ENCODE measurements at places on chromosomes 1 and 21. TPM values are rescaled to one million over a fixed set of nuclear protein-coding genes. Genes with fewer than 3 reads are reported as not detected.

- H3K4me1 ChIP-seq: no peaks in the 10 kb centered on the region
- H3K27me3 ChIP-seq: peaks cover 21% of the 10 kb centered on the region
- DNase-seq: no peak
- H3K36me3 ChIP-seq: no peaks in the 10 kb centered on the region
Measured at GRCh38 chr1:68166348-68166747, 66.0 kb downstream of the WLS start.

DNA sequence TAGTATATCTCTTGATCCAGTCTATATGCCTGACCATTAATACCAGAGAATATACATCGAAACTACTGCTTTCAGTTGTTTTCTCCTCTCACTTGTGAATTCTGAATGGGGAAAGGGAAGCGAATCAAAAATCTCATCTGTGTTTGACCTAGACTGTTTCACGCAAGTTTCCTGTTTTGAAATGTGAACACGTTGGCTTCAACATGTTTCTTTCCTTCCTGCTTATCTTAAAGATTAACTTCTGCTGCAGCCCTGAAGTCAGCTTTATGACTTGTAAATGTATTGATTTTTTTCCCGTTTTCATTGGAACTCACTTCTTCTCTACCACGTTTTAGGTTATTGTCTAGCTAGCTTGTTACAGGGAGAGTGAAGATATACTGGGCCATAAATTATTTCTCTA is 49.9 kb downstream of the SNX27 start:
- H3K27ac ChIP-seq: peak overlapping the region; percentile 89
- H3K36me3 ChIP-seq: peaks cover 24% of the 10 kb centered on the region
- no peak overlapping the region for H3K4me3 ChIP-seq
- H3K4me1 ChIP-seq: peaks cover 3% of the 10 kb centered on the region
- DNase-seq: no peak
- H3K27me3 ChIP-seq: no peaks in the 10 kb centered on the region

DNA sequence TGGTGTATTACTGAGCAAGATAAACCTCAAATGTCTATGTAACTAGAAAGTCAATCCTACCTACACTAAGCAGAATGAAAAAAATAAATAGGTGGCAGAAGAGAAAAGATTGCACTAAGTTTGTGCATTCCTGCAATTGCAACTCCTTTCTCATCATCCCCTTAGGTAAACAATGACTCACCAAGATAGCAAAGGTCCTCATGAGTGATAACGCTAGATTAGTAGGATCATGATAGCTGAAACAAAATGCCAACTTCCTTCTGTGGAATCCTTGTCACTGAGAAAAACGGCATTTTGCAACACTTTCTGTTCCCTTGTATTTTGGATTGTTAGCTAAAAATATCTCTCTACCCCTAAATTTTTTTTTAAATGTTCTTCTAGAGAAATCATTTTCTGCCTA is 20.0 kb upstream of the FCER1A start:
- no peak overlapping the region for H3K4me3 ChIP-seq
- H3K36me3 ChIP-seq: no peaks in the 10 kb centered on the region
- no peaks in the 10 kb centered on the region for H3K4me1 ChIP-seq
- H3K27me3 ChIP-seq: peaks cover 9% of the 10 kb centered on the region

- DNase-seq: no peak
- no peaks in the 10 kb centered on the region for H3K27me3 ChIP-seq
- H3K4me1 ChIP-seq: no peaks in the 10 kb centered on the region
- H3K4me3 ChIP-seq: no peak overlapping the region
- no peak overlapping the region for H3K27ac ChIP-seq
Measured at GRCh38 chr1:68826836-68827235, 330.0 kb upstream of the DEPDC1 start.

DNA sequence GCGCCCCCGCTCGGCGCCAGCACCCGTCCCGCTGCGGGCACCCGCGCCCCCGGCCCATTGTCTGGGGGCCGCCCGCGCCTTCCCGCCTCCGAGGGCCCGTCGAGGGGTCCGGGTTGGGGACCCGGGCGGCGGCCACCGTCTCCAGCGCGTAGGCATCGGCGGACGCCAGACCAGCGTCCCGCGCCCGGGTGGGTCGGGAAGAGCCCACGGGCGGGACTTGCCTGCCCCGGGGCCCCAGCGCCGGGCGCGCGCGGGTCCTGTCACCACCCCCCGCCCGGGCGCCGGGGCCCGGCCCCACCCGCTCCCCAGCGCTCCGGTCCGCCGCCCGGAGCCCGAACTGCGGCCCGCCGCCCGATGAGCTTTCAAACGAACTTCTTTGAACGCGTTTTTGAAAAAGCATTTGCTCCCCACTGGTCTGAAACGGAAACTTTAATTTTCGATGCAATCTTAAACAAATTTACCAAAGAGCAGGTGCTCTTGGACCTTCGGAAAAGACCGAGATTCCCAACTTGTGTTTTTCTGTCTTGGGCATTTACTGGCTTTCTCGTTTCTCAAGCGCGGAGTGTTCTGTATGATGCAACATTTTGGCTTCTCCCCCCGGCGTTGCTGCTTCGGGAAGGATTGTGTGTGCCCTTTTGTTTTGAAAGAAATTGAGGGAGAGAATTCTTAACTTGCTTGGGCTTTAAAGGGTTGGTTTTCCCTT is 615 bp downstream of the CLIC4 start:
- no peaks in the 10 kb centered on the region for H3K36me3 ChIP-seq
- H3K4me3 ChIP-seq: peak overlapping the region; percentile 72
- DNase-seq: no peak
- peaks cover 17% of the 10 kb centered on the region for H3K4me1 ChIP-seq
- no peaks in the 10 kb centered on the region for H3K27me3 ChIP-seq
- H3K27ac ChIP-seq: peak overlapping the region; percentile 35

GRCh38 chr1:204326771-204327300 is 32.9 kb downstream of the PLEKHA6 start:
- H3K27ac ChIP-seq: no peak overlapping the region
- H3K27me3 ChIP-seq: no peaks in the 10 kb centered on the region
- no peak overlapping the region for H3K4me3 ChIP-seq
- H3K4me1 ChIP-seq: no peaks in the 10 kb centered on the region
- H3K36me3 ChIP-seq: no peaks in the 10 kb centered on the region

DNA sequence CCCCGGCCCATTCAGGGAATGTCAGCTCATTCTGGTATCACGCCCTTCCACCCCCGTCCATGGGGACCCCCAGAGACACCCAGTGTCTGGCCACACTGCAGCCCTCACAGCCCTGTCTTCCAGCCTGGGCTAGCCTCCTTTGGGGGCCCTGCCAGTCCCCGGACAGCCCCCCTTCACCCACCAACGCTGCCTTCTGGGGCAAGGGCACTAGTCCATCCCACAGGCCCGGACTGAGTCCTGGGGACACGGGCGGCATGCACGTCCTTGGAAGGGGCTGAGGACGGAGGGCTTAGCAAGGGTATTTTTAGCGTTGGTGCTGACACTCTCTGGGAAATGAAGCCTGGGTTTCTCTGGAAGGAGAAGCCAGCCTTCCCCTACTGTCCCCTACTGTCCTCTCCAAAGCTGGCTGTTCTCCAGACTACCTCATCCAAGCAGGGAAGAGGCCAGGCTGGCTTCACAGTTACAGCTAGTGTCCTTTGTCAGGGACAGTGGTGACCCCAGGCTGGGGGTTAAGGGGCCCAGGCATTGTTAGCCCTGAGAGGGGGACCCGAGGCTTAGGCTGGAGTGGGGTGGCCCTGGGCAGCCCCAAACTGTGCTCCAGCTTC is 39.5 kb downstream of the COQ8A start:
- peaks cover 2% of the 10 kb centered on the region for H3K4me1 ChIP-seq
- DNase-seq: no peak
- peaks cover 32% of the 10 kb centered on the region for H3K36me3 ChIP-seq

DNA sequence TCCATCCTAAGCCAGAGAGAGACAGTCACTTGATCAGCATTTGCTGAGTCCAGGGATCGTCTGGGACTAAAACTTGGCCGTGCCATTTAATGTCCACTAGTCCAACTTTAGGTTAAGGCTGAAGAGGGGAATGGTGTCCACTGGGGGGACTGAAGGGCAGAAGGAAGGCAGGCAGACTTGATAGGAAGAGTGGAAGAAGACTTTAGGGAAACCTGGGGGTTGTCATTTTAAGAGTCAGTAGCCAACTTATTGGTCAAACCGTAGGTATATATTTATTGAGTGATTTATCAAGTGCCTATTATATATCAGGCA is 1.3 kb upstream of the LMOD1 start:
- H3K4me1 ChIP-seq: peaks cover 15% of the 10 kb centered on the region
- no peaks in the 10 kb centered on the region for H3K36me3 ChIP-seq
- no peak overlapping the region for H3K27ac ChIP-seq
- no peak for DNase-seq
- H3K27me3 ChIP-seq: peaks cover 53% of the 10 kb centered on the region

DNA sequence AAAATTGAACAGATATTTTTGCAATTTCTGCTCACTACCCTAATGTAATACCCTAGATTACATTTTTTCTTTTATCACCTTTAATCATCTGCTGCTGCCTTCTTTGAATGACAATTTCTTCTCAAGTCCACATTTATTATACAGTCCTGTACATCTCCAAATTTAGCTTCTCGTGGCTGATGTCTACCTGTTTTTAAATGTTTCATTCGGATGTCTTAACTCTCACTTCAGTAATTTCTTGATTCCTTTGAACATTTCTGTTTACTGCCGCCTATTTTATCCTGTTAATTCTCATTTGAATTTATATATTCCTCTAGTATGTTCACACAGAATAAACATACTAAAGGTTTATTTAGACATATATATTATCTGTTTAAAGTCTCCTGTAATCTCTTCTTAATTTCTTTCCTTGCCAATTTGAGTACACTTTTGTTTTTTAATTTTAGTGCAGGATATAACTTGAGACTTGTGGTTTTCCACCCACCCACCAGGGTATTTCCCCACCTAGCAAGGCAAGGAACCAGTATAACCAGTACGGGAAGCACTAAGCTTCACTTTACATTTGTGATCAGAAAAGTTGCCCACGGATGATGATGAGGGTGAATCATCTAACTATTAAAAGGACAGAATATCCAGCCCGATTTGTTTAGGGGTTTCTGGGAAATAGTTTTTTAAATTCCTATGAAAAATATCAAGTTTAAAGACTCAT is 12.7 kb downstream of the INSL5 start:
- no peaks in the 10 kb centered on the region for H3K27me3 ChIP-seq
- no peaks in the 10 kb centered on the region for H3K36me3 ChIP-seq
- H3K27ac ChIP-seq: peak overlapping the region; percentile 58
- peaks cover 12% of the 10 kb centered on the region for H3K4me1 ChIP-seq
- DNase-seq: peak; percentile 5
- H3K4me3 ChIP-seq: peak overlapping the region; percentile 88

BLZF1 gene
- 19.6 TPM for total RNA-seq

PRAMEF17 gene
- total RNA-seq: not detected

GPR25 gene
- not detected for total RNA-seq

ALX3 gene
- total RNA-seq: not detected

NBPF20 gene
- total RNA-seq: 3.8 TPM
